ENCODE measurements at places on chromosomes 2 and 18.

GRCh38 chr2:70046534-70046933, 40.7 kb upstream of the PCBP1 start:
- no peak for DNase-seq

DNA sequence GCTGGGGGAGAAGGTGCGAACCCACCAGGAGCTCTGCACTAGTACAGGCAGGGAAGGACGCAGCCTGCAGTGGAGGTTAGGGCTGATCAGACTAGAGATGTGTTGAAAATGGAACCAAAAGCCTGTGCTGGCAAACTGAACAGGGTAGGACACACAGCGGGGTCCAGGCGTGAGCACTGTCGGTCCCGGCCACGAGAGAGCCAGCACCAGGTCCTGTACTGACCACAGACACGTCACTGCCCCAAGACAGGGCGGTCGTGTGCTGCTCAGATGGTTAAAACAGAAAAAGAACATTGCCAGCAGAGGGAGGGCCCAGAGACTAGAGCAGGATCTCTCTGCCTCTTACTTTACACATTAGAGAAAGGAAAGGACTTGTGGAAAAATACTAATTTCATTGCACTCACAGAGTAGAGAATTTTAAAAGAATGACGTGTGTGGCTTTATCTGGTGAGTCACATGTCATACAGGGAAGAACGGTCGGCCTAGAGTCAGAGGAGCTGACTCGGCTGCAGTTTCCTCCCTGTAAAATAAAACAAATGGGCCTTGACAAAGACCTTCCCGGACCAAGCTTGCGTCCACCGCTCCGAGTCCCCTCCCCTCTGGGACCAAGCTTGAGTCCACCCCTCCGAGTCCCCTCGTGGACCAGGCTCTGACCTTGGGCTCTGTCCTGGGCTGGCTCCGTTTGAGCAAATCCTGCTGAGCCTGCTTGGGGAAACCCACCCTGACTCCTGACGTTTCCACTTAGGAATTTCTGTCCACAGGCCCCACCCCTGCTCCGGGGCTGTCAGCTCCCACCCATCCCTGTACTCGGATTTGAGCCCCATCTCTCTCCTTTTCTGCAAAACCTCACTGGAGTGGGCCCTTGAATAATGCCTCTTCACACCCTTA, 16.7 kb upstream of the ADI1 start:
- DNase-seq = peak; percentile 86

GRCh38 chr2:97781981-97782380, 68.6 kb downstream of the ZAP70 start:
- DNase-seq = no peak

DNA sequence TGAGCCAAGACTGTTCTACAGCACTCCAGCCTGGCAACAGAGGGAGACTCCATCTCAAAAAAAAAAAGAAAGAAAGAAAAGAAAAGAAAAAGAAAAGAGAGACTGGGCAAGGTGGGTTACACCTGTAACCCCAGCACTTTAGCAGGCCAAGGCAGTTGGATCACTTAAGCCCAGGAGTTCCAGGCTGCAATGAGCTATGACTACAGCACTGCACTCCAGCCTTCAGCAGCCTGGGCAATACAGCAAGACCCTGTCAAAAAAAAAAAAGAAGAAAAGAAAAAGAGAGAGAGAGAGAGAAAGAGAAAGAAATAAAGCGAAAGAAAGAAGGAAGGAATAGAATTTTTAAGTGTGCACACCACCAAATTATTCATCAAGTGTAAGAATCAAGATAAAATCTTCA, 2.9 kb downstream of the SPIRE1 start:
- no peak for DNase-seq
